ENCODE measurements at places on chromosomes 5 and 9.

DNA sequence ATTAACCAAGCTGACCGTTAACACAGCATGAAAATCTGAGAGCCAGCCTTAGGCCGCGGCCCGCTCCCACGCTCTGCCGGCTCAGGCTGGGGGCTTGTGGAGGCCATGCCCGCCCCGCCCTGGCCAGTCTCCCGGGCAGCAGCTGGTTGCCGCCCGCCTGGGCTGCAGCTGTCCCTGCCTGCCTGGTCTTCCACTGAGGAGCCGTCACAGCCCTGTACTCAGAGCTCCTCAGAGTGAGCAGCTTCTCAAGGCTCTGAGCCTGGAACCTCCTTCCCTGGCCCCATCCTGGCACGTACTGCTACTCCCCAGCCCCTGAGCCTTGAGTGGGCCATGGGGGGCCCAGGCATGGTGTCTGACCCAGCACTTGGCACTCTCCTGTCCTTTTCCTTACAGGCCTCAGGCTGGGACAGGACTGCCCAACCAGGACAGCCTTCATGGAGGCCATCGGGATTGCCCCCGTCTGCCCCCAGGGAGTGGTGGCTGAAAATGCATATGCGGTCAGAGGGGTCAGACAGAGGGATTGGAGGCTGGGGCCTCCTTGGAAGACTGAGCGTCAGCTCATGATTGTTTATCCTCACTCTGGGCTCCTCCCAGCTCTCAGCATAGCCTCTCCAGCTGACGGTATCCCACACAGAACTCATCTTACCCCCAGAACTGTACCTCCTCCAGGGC lies 11.9 kb downstream of the FGFR4 start:
- no peak for DNase-seq

GRCh38 chr9:22112870-22113821 lies 104.0 kb upstream of the CDKN2B start:
- DNase-seq = no peak

DNA sequence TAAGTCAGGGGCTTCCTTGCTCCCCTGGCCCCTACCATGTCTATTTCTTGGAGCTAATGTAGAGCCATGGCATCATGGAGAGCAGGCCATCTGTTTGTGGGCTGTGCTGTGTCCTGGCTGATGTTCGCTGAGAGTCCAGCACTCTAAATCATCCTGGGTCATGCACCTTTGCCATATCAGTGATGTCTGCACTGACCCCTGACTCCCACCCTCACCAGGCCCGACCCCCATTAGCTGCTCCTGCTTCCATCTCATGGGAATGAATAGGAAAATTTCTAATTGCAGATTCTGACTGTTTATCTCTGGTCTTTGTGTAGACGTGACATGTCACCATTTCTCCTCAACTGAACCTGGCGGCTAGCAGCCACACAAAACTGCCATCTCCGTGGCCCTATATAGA lies 236.9 kb downstream of the NSG2 start:
- DNase-seq = no peak

DNA sequence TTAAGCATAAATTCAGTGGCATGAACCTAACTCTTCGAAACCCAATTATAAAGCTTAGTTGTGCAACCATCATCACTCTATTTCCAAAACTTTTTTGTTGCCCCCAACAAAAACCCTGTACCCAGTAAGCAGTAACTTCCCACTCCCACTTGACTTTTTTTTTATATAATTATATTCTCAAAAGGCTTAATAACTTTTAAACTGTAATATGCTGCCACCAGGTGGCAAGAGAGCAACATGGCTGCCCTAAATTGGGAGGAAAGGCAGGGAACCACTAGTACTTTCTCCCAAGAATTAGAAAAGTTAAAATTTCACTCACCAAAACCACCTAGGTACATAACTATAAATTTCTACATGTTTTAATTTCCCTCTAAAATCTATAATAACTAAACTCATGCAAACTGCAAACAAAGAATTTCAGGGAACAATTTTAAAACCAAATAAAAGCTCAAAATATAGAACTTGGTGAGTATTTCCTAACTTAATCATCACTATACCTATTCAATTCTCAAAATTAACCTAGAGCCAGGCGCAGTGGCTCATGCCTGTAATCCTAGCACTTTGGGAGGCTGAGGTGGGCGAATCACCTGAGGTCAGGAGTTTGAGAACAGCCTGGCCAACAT lies 50.2 kb upstream of the RNF38 start:
- DNase-seq = peak; percentile 22

DNA sequence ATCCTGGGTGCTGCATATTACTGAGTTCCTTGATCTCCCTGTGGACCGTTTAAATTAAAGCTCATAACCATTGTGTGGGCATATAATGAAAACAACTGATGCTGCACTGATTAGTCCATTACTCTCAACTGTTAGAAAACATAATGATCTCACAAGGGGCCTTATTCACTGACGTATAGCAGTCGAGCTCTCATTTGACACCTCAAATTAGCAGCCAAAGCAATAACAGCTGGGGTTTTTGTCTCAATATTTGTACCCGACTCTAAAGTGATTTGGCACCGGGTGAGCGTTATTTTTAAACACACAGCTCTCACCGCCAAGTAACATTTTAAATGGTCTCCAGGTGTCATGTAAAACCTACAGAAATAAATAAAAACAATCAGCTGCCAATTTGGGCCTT lies 252.2 kb upstream of the PANK3 start:
- no peak for DNase-seq

DNA sequence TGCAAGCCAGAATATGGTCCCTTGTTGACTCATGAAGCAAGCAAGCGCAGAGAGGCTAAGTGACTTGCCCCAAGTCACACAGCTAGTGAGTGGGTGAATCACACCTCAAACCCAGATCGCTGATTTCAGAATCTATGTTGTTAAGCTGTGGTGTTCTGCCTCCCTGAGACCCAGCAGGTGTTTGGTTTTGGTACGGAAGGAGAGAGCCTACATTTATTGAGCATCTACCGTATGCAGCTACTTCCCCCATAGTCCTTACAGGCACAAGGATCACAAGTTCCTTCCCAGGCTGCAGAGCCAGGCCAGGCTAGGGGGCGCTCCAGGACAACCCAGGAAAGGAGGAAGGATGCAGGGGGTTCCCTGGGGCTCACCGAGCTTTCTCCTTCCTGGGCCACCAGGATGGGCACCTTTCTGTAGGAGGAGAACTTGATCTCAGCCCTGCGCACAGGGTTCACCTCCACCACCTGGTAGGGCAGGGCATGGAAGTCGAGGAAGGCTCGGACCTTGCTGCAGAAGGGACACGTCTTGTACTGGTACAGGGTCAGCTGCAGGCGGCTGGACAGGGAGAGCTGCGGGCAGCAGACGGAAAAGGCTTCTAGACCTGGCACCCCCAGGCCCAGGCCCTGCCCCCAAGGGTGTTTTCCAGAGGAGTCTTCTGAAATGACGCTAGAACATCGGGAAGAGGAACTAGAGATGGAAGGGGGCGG lies 2.5 kb downstream of the PTGES2 start:
- no peak for DNase-seq

DNA sequence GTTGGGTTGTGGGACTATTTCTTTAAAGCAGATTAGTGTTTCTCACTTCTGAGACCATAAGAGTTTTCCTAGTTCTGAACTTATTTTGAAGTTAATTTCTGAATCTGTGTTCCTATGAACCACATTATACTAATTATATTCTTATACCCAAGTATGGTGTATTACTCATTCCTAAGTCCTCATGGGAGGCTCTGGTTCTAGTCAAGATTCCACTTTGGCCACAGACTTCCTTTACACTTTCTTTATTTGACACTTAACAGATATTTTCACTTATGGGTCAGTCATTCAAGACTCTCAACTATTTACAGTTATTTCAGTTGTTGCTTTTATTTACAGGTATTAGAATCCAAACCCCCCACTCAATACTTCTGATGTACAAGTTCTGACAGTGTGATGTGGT lies 937.2 kb upstream of the TYRP1 start:
- DNase-seq = no peak

DNA sequence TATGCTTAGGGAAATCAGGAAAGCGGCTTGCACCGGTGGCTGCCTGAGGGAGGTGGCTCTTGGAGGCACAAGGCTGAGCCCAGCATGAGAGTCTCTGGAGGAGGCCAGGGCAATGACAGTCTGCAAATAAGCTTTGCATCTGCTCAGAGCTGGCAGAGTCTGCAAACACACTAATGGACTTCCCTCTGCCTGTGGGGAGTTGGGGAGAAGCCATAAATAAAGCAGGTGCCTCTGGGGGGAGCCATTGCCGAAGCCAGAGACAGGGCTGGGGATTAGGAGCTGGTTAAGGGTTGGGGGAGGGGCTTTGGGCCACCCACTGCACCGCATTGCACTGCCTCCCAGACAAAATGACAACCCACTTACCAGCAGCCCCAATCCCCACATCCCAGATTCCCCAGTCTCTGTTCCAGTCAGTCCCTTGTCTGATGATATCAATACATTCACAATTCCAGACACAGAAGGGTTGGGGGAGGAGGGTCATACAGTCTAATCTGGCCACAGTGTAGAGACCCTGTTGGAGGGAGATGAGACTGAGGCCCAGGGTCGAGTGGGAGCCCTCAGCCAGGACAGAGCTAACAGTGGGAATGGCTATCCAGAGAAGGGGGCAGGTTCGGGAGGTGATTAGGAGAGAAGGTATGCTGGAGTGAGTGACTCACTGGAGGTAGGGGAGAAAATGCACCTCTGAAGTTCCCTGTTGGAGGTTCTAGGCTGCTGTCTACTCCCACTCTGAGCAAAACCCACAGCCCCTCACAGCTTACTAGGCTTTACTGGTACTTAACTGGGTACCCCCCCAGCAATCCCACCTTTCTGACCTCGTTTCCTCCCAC lies 53.7 kb downstream of the PAX5 start:
- no peak for DNase-seq

GRCh38 chr9:123959787-123960186 lies 29.9 kb upstream of the DENND1A start:
- no peak for DNase-seq

DNA sequence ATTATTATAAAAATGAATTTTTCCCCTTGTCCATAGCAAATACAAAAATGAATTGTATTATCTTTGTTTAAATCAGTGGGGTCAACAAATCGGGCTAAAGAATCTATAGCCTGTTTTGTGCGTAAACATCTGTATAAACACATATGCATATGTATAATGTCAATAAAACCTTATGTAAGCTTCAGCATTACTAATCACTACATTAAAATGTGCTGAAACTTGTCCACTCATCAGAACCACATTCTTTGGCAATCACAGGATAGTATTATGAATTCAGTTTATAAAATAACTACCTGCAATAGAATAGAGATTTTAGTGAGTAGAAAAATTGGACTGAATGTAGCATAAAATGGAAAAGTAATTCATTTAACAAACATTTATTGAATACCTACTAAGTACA lies 30.6 kb downstream of the RGMB start:
- DNase-seq = no peak

DNA sequence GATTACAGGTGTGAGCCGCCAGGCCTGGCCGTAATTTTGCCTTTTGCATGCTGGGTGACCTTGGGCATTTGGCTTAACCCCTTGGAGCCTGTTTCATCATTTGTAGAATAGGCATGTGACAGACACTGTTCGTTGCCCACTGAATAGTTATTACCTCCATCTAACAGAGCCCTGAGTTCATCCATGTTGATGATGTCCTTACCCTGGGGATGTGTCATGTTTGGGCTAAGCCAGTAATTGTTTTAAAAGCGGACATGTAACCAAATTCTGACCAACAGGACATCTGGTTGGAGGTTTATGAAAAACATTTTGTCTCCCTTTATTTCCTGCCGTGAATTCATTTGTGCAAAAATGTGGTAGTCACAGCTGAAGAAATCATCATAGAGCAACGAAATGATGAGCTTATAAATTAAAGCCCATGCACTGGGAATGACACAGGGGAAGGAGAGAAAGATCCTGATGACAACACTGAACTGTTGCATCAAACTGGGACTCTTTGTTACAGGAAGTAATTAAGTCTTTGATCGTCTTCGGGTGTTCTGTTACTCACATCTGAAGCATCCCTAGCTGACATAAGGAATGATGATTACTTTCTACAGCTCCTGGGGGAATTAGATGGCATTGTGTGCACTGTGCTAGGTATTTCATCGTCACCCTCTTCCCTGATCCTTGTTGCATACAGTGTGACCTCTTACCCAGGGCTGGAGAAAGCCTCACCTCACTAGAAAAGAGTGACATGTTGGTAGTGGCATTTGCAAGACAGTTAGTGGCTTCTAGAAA lies 117.8 kb downstream of the FGF18 start:
- no peak for DNase-seq

GRCh38 chr5:125870256-125870655 lies 553.0 kb upstream of the GRAMD2B start:
- no peak for DNase-seq

- DNase-seq = no peak
These were observed 31.4 kb upstream of the TTLL11 start for GRCh38 chr9:122124528-122124927.

DNA sequence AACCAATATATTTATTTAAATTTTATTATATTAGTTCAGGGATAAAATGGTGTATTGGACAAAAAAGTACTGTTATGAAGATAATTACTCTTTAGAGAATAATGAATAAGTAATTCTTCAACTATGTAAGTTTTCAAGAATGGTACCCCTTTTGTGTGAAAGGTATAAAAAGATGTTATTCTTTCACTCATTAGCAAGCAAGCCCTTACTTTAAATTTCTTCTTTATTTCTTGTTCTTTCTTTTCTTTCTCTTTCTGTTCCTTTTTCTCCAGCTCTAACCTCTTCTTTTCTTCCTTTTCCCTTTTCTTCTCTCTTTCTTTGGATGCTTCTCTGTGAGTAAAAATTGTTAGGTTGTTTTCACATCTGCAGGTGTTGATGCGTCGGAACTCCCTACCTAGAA lies 63.2 kb upstream of the RICTOR start:
- DNase-seq = no peak

- no peak for DNase-seq
These were observed 3.2 kb downstream of the GALNT10 start for GRCh38 chr5:154193701-154194121.

- DNase-seq = peak; percentile 64
These were observed 17.7 kb downstream of the IL31RA start for GRCh38 chr5:55868846-55869245.

GRCh38 chr5:34485768-34486030 lies 170.4 kb upstream of the RAI14 start:
- no peak for DNase-seq

GRCh38 chr5:61622156-61622555 lies 290.1 kb downstream of the ZSWIM6 start:
- DNase-seq = no peak

GRCh38 chr9:15032860-15033259 lies 122.6 kb upstream of the FREM1 start:
- no peak for DNase-seq

- DNase-seq = no peak
These were observed 189.2 kb upstream of the NR4A3 start for GRCh38 chr9:99632349-99633038.

DNA sequence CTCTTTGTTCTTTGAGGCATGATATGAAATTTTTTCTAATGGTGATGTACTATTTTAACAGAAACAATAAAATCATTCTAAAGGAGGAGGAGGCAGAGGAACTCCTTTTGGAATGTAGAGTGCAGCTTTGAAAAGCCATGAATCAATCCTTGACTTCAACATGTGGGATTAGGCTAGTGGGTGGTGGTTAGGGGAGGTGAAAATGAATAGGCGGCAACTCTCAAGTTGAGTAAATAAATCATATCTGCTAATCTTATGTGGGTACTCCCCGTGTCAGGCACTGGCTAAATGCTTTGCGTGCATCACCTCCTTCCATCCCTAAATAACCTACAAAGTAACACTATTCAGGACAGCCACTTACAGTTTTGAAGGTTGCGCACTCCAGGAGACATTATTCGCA lies 35.1 kb downstream of the FAM81B start:
- no peak for DNase-seq

GRCh38 chr5:10315201-10315600 lies 7.5 kb upstream of the CMBL start:
- DNase-seq = no peak

All from HS-27A (cell line).